Ammon's horn (tissue), 1 donor: ENCODE measurements at places on chromosomes 1 and 21.

DNA sequence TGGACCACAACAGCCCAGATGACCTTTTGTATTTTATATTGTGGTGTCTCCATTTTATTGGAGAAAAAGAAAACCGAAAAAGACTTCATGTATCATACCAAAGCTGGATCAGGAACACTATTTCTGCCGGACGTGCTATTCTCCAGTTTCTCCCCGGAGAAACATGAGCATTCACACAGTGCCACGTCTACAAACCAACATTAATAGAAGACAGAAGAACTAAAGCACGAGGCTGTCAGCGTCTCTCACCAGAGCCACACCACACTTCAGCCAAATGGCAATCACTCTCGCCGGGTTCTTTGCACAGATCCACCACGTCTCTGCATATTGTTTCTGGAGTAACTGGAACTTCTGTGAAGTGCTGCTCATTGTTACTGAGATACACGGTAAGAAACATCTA, 24.8 kb downstream of the TP53BP2 start:
- DNase-seq, result no peak

GRCh38 chr1:23215751-23216449, 1.4 kb downstream of the HTR1D start:
- DNase-seq, result no peak

DNA sequence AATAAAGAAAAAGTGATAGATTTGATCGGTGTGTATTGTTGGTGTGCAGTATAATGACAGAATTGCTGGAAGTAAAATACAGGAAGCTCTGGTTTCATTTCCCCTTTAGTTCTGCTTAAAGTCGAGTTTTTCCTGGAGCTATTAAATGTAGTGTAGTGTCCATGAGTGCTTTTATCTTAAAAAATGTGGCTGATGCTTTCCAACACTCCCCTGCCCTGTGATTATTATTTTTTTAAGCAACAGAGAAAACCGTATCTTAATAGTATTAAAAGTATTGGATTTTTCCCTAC, 1.1 kb downstream of the LGALS8 start:
- no peak for DNase-seq

GRCh38 chr1:87872189-87872588, 543.5 kb downstream of the LMO4 start:
- DNase-seq, result no peak

DNA sequence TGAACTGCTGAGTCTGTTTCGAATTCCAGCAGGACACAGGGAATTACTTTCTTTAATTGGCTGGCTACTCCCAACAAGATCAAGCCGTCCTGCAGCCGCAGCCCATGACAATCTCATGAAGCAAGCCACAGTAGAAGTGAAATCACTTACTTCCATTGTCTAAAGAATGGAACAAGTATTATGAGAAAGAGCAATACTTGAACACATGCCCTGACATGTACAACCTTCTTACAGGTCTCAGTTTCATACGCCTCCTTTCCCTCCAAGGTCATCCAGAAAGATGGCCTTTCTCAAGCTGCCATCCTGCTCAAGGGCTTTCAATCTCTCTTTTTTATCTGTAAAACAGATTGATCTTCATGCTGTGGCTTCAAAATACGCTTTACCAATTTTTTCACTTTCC, 85.1 kb downstream of the PCSK9 start:
- no peak for DNase-seq

GRCh38 chr1:3139451-3139852, 70.4 kb downstream of the PRDM16 start:
- no peak for DNase-seq

DNA sequence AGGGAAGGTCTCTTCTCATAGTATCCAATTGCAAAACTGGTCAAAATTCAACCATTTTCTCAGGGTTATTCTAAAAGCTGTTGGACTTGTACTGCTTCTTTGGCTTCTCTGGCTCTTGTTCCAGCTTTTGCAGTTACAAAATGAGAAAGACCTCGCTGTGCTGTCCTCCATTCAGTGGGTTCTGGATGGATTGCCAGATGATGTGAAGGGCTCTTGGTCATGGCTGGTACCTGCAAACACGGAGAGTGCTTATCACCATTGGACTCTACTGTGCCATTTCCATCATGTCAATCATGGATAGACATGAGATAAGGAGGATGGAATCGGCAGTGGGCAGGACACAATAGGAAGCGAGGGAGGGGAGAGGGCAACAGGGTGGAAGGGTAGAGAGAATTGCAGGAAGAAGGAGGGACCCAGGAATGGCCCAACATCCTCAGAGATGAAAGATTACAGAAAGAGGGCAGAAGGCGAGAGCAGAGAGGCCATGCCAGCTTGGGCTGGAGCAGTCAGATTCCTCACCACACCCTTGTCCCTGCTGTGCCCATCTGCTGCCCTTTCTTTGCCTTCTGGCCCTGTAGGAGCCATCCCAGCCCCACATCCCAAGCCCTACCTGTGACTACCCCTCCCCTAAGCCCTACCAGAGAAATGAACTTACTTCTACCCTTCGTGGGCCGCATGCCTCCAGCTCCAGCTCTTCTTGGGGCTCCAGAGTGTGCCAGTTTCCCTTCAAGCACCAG, 70.3 kb downstream of the HIVEP3 start:
- DNase-seq, result no peak

DNA sequence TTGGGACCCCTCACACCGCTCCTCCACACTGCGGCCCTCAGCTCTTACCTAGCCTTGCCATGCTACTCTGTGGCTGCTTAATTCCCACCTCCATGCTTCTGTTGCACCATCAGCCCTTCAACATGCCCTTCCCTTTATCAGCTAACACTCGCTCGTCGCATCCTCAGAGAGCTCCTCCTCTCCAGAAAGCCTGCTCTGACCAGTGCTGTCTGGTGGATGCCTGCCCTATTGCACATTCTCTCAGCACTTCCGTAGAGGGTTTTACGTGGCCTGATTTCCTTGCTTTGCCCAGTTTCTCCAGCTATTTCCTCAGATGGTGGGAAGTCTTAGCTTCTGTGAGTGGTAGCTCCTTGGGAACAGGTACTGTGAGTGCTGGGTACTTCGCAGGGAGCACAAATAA, 10.3 kb upstream of the LAD1 start:
- DNase-seq, result no peak

DNA sequence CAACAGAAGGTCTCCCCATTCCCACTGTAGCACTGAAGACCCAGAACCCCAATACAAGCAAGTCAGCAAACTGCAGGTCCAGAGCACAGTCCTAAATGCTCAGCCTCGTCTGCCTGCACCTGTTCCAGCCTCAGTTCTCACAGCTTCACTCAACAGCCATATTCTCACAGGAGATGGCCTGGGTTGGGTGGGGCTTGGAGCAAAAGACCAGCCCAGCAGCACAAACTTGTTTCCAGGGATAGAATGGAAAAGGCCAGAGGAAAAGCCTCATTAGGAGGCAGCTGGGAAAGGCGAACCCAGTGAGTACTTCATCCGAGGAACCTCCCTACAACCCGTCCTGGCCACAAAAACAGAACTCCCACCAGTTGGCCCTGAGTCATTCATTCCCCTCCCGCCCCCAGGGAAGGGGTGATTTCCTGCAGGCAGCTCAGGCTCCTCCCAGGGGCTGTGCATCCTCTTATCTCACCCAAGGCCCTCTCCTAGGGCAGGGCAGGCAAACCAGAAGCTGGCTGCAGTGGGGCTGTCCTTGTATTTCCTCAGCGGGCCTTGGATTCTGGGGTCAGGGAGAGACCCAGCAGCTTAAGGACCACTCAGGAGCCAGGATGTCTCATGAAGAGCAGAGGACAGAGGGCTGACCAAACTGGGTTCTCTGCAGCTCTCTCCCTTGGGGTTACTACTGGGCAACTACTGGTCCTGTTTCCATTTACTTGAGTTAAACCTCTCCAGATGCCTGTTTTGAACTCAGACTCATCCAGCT, 7.4 kb upstream of the MPL start:
- no peak for DNase-seq

GRCh38 chr1:36881068-36881405, 153.3 kb downstream of the GRIK3 start:
- DNase-seq, result no peak

- DNase-seq, result peak; percentile 60
These were observed 31.8 kb downstream of the SDCCAG8 start for GRCh38 chr1:243287652-243288051.

DNA sequence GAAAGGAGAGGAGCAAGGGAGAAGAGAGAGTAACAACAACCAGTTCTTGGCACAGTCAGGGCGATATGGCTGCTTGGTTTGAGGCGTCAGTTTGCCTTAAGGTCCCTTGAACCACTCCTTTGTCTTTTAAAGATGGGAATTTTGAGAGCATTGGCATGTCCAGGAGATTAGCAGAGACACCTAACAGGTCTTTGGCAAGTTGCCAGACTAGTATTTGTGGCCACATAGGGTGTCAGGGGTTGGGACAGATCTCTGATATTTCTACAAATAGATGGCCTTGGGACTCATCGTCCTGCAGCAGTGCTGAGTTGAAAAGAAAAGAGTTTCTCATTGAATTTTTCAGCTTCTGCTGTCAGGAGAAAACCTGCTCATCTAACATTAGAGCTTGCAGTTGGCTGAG, 55.3 kb upstream of the KCND3 start:
- no peak for DNase-seq

DNA sequence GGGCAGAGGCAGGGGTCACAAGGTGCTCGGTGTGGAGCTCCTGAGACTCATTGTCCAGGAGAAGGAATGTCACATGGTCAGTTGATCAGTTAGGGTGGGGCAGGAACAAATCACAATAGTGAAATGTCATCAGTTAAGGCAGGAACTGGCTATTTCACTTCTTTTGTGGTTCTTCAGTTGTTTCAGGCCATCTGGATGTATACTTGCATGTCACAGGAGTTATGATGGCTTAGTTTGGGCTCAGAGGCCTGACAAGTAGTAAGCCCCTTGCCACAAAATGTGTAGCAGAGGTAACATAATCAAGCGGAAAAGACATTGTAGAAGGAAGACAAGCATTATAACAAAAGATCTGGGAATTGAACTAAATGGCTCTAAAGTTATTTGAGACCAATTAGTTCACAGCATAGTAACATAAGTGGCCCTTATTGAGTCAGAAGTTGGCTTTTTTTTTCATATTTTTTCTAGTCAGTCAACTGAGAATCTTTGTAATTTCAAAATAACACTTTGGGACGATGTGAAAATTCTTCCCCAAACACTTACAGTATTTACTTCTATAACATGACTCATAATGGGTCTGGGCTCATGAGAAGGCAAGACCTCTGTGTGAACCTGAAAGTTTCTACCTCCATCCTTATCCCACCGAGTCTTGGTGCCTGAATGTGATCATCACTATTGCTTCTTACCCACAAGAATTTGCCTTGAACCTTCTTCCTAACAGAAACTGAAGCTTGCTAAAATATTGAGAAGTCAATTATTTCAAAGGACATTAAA, 137.0 kb upstream of the DPT start:
- no peak for DNase-seq

GRCh38 chr1:226985239-226985838, 45.2 kb downstream of the COQ8A start:
- no peak for DNase-seq

DNA sequence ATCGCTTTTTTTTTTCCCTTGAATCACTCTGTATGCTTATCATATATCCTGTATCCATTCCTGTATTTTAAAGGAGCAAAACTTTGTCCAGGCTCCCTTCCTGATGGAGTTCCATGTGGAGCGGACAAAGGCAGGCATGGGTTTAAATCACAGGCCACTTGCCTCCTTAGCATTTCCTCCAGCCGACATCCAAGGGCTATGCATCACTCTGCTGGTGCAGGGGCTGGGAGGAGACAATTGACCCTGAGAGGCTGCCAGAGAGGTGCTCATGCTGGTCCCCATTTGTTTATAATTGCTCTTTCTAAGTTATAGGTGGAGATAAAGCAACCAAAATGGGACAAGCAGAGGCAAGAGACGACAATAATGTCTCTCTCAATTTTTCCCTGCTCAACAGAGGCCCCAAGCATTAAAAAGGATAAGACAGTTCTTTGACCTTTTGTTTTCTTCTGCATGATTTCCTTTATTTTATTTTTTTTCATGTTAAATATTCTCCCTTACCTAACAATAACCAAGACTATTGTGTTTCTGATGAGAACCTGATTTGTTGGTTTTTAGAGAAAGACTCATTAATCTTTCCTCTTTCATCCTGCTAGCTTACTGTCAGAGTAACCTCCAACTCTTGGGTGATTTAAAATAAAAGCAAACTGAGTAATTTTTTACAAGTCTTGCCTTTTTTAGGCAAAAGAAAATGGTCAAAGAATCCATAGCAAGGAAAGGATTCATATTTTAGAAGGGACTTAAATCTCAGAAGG, 353.7 kb downstream of the ADGRL2 start:
- no peak for DNase-seq

DNA sequence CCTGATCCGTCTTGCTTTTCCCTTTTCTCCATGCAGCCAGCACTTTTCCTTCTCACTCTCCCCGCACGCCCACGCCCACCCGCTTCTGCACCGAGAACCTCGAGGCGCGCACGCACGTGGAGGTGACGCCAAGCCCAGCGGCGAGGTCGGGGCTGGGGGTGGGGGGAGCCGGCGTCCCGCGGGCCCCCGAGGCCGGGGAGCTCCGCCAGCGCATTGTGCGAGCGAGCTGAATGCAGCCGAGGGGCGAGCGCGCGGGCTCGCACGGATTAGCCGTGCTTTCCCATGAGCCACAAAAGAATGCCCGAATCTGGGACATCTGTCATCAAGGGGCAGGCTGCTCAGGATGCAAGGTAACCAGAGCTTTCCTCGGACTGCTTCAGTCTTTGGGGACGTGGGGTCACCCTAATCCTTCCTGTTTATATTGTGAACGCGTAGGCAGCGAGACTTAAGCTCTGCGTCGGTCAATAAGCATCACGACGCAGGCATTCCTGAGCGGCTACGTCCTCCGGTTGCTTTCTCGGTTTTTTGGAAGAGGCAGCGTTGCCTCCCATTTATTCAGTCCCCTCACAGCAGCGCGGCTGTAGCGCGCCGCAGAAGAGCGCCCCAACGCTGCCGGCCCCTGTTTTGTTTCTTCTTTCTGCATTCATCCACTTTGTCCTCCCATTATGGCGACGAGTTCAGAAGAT, 67.3 kb upstream of the AKT3 start:
- peak; percentile 71 for DNase-seq

GRCh38 chr1:79376106-79376505, 369.6 kb upstream of the ADGRL4 start:
- no peak for DNase-seq

DNA sequence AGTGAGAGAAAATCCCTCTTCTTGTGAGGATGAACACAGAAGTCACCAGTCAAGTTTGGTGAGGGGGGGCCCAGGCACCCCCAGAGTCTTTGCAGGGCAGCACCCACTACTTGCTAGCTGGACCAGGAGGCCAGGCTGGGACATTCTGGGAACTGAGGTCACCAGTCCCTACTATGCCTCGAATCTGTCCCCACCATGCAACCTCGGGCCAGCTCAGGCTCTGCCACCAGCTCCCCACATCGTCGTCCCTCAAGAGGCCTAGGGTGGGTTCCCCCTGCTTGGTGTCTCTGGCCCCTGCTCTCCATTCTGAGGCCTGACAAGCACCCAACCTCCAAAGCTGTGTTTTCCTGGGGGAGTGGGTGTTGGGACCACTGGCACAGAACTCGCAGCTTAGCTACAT, 22.2 kb upstream of the ZNF678 start:
- no peak for DNase-seq
